ENCODE measurements at places on chromosomes 2 and 18. TPM values are rescaled to one million over a fixed set of nuclear protein-coding genes. Genes with fewer than 3 reads are reported as not detected.

The SLC4A5 gene
- total RNA-seq, result not detected

The TDRD15 gene
- total RNA-seq, result not detected

The CPO gene
- not detected for total RNA-seq

The SOCS6 gene
- total RNA-seq, result 53.9 TPM

The POTEI gene
- total RNA-seq, result not detected

The ELOA2 gene
- total RNA-seq, result not detected

The DQX1 gene
- total RNA-seq, result not detected

The FBXO36 gene
- total RNA-seq, result 2.2 TPM

The TWIST2 gene
- 14.7 TPM for total RNA-seq

The GKN2 gene
- total RNA-seq, result not detected

The SERPINB3 gene
- total RNA-seq, result not detected
